Pancreas (tissue), 10 donors: ENCODE measurements at places on chromosomes 6 and 20. TPM values are rescaled to one million over a fixed set of nuclear protein-coding genes. Genes with fewer than 3 reads are reported as not detected.

- no peak overlapping the region for H3K27ac ChIP-seq
- no peaks in the 10 kb centered on the region for H3K4me1 ChIP-seq
- DNase-seq, result no peak
- H3K27me3 ChIP-seq, result no peaks in the 10 kb centered on the region
- no peaks in the 10 kb centered on the region for H3K36me3 ChIP-seq
Measured at GRCh38 chr20:3993109-3993508, 22.2 kb downstream of the RNF24 start.

- H3K27me3 ChIP-seq, result no peaks in the 10 kb centered on the region
- no peaks in the 10 kb centered on the region for H3K4me1 ChIP-seq
- H3K27ac ChIP-seq, result peak overlapping the region; percentile 2
- no peak overlapping the region for H3K4me3 ChIP-seq
- no peaks in the 10 kb centered on the region for H3K36me3 ChIP-seq
Measured at GRCh38 chr6:1724616-1725015, 114.9 kb downstream of the FOXC1 start.

TTPAL gene
- 5.1 TPM for total RNA-seq

DNA sequence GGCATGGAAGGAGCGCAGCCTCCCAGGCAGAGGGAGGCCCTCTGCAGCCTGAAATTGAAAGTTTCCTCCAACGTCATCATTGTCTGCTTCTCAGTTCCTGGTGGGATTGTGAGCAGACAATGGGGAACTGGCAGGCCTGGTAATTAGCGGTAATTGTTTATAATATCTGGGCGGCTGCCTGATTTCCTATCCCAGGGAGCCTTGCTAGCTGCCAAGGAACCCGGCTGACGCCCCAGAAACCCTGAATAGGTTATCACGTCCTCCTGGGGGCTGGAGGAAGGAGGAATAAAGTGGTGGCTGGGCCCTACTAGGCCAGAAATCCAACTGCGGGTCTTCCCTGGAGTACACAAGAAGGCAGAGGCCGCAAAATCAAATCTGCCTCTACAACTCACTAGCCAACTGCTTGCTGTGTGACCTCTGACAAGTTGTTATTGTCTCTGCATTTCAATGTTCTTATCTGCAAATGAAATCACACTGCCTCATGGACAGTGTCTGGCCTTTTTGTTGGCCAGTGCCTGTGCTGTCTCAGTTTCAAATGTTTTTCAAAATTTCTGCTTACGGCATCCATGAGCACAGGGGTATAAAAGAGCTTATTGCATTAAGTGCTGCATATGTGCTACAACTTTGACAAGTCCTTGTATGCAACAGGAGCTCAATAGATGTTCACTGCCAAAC lies 16.9 kb downstream of the KCNK15 start:
- H3K4me1 ChIP-seq, result no peaks in the 10 kb centered on the region
- no peaks in the 10 kb centered on the region for H3K36me3 ChIP-seq
- no peak overlapping the region for H3K4me3 ChIP-seq
- no peak for DNase-seq

MRPL14 gene
- 15.0 TPM for total RNA-seq

DNA sequence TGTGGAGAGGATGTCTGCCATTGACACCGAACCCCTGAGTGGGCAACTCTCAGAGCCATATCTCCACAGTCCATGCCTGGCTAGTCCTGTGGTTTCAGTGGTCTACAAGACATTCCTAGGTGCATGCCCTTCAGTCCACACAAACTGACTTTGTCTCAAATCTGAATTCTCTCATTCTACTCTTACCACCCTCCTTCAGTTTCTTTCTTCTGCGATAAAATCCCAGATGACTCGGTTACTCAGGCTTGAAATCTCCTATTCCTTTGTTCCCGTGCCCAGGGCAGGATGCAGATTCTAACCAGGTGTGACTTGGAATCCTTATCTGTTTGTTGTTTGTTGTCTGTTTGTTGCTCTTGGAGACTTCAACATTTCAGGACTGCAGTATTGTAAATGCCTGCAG lies 9.3 kb downstream of the CDS2 start:
- DNase-seq, result no peak
- no peak overlapping the region for H3K27ac ChIP-seq
- H3K4me1 ChIP-seq, result peaks cover 4% of the 10 kb centered on the region

DNA sequence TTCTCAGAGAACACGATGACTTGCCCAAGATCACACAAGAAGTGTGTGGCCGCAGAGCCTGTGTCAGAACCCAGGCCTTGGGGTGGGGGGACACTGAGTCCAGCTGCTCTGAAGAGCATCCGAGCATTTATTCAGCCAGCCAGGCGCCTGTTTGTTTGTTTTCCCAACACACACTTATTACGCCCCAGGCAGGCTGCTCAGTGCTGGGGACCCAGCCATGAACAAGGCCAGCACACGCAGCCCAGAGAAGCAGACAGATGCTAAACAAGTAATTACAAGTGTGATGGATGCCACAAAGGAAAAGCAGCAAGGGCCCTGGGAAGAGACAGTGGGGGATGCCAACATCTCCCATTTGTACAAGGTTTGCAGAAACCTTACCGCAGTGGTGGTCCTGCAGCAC lies 19.4 kb upstream of the SIRPA start:
- no peak for DNase-seq
- H3K36me3 ChIP-seq, result no peaks in the 10 kb centered on the region
- no peaks in the 10 kb centered on the region for H3K4me1 ChIP-seq
- no peaks in the 10 kb centered on the region for H3K27me3 ChIP-seq
- H3K27ac ChIP-seq, result no peak overlapping the region

DNA sequence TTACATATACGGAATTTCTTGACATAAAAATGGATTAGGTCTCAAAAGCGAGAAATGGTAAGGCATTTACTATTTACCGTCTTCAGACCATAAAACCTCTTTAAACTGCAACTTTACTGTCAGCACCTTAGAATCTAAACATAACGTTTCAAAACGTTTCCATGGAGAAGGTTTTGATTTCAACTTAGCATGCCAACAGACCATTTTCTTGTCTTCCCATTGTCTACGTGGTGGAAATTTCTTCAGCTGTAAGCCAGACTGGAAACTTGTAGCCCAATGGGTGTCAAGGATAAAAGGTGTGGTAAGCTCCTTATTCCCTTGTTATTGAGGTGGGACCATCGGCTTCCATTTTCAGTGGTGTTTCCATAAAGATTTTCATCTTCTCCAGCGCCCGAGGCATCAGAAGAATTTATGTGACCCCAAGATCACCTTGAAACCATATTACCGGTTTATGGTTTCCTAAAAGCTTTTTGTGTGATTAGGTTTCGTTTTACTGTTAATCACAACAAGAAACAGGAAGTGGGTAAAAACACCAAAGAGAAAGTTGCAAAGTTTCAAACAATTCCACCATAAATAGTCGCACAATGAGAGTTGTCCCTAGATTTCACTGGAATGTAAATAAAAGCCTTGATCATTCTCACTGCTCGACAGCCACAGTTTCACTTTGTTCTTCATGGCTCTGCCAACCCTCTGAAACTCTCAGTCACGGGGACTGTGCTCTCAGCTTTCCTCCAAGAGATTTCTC lies 63.0 kb upstream of the CD2AP start:
- H3K27me3 ChIP-seq, result no peaks in the 10 kb centered on the region
- H3K4me3 ChIP-seq, result peak overlapping the region; percentile 16
- H3K36me3 ChIP-seq, result no peaks in the 10 kb centered on the region
- DNase-seq, result no peak

DNA sequence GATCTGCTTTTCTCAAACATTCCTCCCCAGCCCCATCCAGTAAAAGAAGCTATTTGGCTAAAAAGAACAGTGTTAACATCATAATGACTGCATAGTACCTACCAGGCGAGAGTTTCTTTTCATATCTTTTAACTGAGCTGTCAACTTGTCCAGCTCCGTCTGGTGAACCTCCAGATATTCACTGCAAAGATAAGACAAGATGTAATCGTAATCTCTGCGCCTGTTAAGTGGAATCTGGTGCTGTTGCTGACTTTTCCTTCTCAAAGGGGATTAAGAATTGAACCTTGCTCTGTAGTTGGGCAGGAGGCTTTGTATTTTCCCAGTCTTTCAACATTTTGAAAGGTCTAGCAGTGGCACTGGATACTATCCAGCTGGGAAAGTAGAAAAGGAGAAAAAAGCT lies 63.0 kb downstream of the RIPOR2 start:
- H3K27ac ChIP-seq, result no peak overlapping the region
- H3K36me3 ChIP-seq, result no peaks in the 10 kb centered on the region
- DNase-seq, result no peak
- H3K27me3 ChIP-seq, result no peaks in the 10 kb centered on the region
- H3K4me3 ChIP-seq, result no peak overlapping the region
- no peaks in the 10 kb centered on the region for H3K4me1 ChIP-seq

TGM3 gene
- total RNA-seq, result not detected

TASP1 gene
- total RNA-seq, result 7.9 TPM

DNA sequence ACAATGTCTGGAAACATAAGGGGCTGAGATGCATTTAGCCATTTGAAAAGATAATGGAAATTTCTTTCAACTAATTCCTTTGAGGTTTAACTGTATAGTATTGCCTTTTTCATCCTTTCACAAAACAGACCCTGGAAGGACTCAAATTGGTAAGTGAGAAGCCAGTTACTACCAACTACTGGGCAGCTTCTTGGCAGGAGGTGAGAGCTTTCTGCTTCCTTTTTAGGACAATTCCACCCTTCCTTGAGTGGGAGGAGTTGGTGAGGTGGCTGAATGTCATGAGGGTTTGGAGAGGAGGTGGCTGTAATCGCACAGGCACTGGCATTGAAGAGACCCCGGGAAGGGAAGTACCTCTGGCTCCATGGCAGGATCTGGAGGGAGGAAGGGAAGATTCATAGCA lies 341.1 kb downstream of the NRN1 start:
- no peak overlapping the region for H3K4me3 ChIP-seq
- no peak for DNase-seq
- H3K36me3 ChIP-seq, result no peaks in the 10 kb centered on the region
- H3K27me3 ChIP-seq, result no peaks in the 10 kb centered on the region

NMBR gene
- not detected for total RNA-seq

- DNase-seq, result no peak
- no peaks in the 10 kb centered on the region for H3K36me3 ChIP-seq
- H3K4me3 ChIP-seq, result no peak overlapping the region
- H3K27ac ChIP-seq, result no peak overlapping the region
- no peaks in the 10 kb centered on the region for H3K4me1 ChIP-seq
- H3K27me3 ChIP-seq, result no peaks in the 10 kb centered on the region
Measured at GRCh38 chr6:30508890-30509736, 19.8 kb downstream of the HLA-E start.

TFAP2A gene
- total RNA-seq, result 0.43 TPM

SGK1 gene
- total RNA-seq, result 125 TPM

- H3K4me1 ChIP-seq, result peaks cover under 1% of the 10 kb centered on the region
- H3K27me3 ChIP-seq, result no peaks in the 10 kb centered on the region
- H3K27ac ChIP-seq, result no peak overlapping the region
- DNase-seq, result no peak
- H3K4me3 ChIP-seq, result no peak overlapping the region
- no peaks in the 10 kb centered on the region for H3K36me3 ChIP-seq
Measured at GRCh38 chr6:47230579-47230978, 79.1 kb downstream of the TNFRSF21 start.

- peak; percentile 57 for DNase-seq
- no peaks in the 10 kb centered on the region for H3K36me3 ChIP-seq
- H3K4me1 ChIP-seq, result no peaks in the 10 kb centered on the region
- H3K4me3 ChIP-seq, result no peak overlapping the region
- H3K27ac ChIP-seq, result peak overlapping the region; percentile 62
- H3K27me3 ChIP-seq, result no peaks in the 10 kb centered on the region
Measured at GRCh38 chr20:36017048-36017951, 48.9 kb downstream of the CNBD2 start.

- no peak overlapping the region for H3K27ac ChIP-seq
- no peak overlapping the region for H3K4me3 ChIP-seq
- H3K36me3 ChIP-seq, result no peaks in the 10 kb centered on the region
- no peaks in the 10 kb centered on the region for H3K4me1 ChIP-seq
- DNase-seq, result no peak
Measured at GRCh38 chr6:38527371-38527770, 112.4 kb downstream of the BTBD9 start.

TPX2 gene
- total RNA-seq, result 1.5 TPM

GRCh38 chr6:14134211-14134910 lies 16.8 kb downstream of the CD83 start:
- H3K36me3 ChIP-seq, result no peaks in the 10 kb centered on the region
- no peak for DNase-seq
- H3K27me3 ChIP-seq, result no peaks in the 10 kb centered on the region
- no peak overlapping the region for H3K4me3 ChIP-seq

GRCh38 chr6:14109411-14109826 lies 8.2 kb upstream of the CD83 start:
- H3K27me3 ChIP-seq, result no peaks in the 10 kb centered on the region
- H3K4me1 ChIP-seq, result no peaks in the 10 kb centered on the region
- no peak overlapping the region for H3K4me3 ChIP-seq
- H3K27ac ChIP-seq, result no peak overlapping the region
- H3K36me3 ChIP-seq, result no peaks in the 10 kb centered on the region
- no peak for DNase-seq

DNA sequence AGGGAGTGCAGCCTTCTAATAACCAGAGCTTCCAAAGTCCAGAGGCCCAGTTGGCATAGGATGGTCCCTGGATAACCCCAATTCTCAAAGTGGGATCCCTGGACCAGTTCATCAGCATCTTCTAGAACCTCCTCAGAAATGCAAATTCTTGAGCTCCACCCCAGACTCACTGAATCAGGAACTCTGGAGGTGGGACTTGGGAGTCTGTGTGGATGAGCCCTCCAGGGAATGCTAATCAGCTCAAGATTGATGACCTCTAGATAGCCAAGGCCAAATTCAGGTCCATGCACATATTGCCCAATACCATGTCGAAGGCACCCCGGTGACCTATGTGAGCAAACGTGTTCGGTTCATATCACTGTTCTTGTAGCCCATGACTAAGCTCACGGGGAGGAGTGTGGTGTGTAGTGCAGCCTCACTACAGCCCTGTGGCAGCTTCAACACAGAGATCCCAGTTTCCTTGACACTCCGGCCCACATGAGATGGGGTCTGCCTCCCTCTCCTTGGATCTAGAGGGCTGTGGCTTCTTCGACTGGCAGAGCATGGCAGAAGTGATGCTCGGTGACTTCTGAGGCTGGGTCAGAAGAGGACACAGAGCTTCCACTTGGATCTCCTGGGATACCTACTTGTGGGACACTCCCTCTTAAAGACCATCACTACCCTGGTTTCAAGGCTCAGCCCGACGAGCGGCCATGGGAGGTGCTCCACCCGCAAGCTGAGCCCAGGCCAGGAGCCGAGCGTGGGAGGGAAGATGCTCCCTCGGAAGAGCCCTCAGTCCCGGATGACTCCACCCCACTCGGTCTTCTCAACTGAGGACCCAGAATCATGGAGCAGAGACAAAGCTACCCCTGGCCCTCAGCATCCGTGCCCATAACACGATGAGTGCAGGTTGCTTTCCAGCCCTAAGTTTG lies 151.1 kb upstream of the CST7 start:
- no peaks in the 10 kb centered on the region for H3K36me3 ChIP-seq
- DNase-seq, result peak; percentile 35
- H3K27me3 ChIP-seq, result no peaks in the 10 kb centered on the region
- H3K27ac ChIP-seq, result no peak overlapping the region
- no peak overlapping the region for H3K4me3 ChIP-seq
- H3K4me1 ChIP-seq, result no peaks in the 10 kb centered on the region

EDN1 gene
- 16.0 TPM for total RNA-seq
